CD4-positive, alpha-beta T cell treated with Interleukin-6 for 4 hours (primary cell): ENCODE measurements at places on chromosomes 5 and 9.

GRCh38 chr5:57537811-57538210 is 55.2 kb upstream of the ACTBL2 start:
- DNase-seq, result no peak

- DNase-seq, result no peak
These were observed 87.0 kb upstream of the TBCA start for GRCh38 chr5:77863181-77863580.

- DNase-seq, result no peak
These were observed 50.4 kb upstream of the RNF130 start for GRCh38 chr5:180121826-180122413.

- DNase-seq, result no peak
These were observed 59.5 kb downstream of the FBXO38 start for GRCh38 chr5:148443241-148443640.

GRCh38 chr9:124284237-124284831 is 26.6 kb downstream of the NEK6 start:
- no peak for DNase-seq

GRCh38 chr5:35819668-35820067 is 37.0 kb upstream of the IL7R start:
- DNase-seq, result no peak
